ENCODE measurements at places on chromosomes 3 and 15. TPM values are rescaled to one million over a fixed set of nuclear protein-coding genes. Genes with fewer than 3 reads are reported as not detected.

Gene ZNF501
- total RNA-seq, result 3.9 TPM

GRCh38 chr3:118400886-118401285, 633.8 kb downstream of the IGSF11 start:
- H3K4me3 ChIP-seq, result no peak overlapping the region
- no peaks in the 10 kb centered on the region for H3K36me3 ChIP-seq
- DNase-seq, result no peak
- H3K27me3 ChIP-seq, result no peaks in the 10 kb centered on the region

GRCh38 chr3:122343654-122344053, 18.6 kb downstream of the CSTA start:
- H3K4me1 ChIP-seq, result no peaks in the 10 kb centered on the region
- no peaks in the 10 kb centered on the region for H3K36me3 ChIP-seq
- H3K4me3 ChIP-seq, result no peak overlapping the region
- DNase-seq, result no peak

DNA sequence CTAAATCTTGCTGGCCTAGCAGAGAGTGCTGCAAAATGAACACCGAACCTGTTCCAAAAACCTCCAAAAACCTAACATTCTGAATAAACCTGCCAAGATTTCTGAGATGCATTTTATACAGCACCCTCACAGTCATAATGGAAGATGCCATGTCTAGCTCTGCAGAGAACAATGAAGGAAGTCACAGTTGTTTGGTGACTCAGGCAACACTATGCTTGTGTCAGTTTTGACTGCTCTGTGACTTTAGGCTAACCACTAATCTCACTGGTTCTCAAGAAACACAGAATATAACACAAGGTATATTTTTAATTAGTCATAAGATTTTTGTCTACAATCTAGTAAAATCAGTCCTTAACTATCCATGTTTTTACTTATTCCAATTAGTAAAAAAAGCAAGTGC, 606.6 kb downstream of the TBL1XR1 start:
- no peak overlapping the region for H3K4me3 ChIP-seq
- no peaks in the 10 kb centered on the region for H3K4me1 ChIP-seq
- no peaks in the 10 kb centered on the region for H3K36me3 ChIP-seq

Gene DET1
- total RNA-seq, result 3.7 TPM

Gene CPN2
- not detected for total RNA-seq

DNA sequence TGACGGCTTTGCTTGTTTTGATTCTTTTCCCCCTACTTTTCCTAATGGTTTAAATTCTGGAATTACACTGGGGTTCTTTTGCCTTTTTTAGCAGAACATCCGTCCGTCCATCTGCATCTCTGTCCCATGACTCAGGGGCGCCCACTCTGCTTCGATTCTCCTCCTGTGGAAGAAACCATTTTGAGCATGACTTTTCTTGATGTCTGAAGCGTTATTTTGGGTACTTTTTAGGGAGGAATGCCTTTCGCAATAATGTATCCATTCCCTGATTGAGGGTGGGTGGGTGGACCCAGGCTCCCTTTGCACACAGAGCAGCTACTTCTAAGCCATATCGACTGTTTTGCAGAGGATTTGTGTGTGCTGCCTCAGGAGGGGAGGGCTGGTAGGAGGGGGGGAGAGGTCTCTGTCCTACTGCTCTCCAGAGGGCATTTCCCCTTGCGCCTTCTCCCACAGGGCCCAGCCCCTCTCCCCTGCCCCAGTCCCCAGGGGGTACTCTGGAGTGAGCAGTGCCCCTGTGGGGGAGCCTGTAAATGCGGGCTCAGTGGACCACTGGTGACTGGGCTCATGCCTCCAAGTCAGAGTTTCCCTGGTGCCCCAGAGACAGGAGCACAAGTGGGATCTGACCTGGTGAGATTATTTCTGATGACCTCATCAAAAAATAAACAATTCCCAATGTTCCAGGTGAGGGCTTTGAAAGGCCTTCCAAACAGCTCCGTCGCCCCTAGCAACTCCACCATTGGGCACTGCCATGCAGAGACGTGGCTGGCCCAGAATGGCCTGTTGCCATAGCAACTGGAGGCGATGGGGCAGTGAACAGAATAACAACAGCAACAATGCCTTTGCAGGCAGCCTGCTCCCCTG, 19.5 kb upstream of the BSN start:
- H3K4me1 ChIP-seq, result no peaks in the 10 kb centered on the region
- H3K4me3 ChIP-seq, result no peak overlapping the region
- no peak overlapping the region for H3K27ac ChIP-seq
